ENCODE measurements at places on chromosomes 4 and X. TPM values are rescaled to one million over a fixed set of nuclear protein-coding genes. Genes with fewer than 3 reads are reported as not detected.

The GYG2 gene
- total RNA-seq: 23.1 TPM

- DNase-seq: no peak
These were observed 163.3 kb upstream of the USP38 start for GRCh38 chr4:143021384-143021783.

The UGT2B10 gene
- total RNA-seq: not detected

GRCh38 chr4:158521484-158522088 is at the start of gene RXFP1:
TSS of gene RXFP1 (plus strand) at chr4:158521882. CDS start at chr4:158521977, 95 bp downstream.
- no peak for DNase-seq

- DNase-seq: no peak
These were observed 36.7 kb downstream of the KLF8 start for GRCh38 chrX:56268888-56269287.

The HSFX2 gene
- total RNA-seq: not detected

The GPR119 gene
- total RNA-seq: not detected

- no peak for DNase-seq
These were observed 211.2 kb downstream of the CPEB2 start for GRCh38 chr4:15213302-15213970.

The PCGF3 gene
- total RNA-seq: 71.7 TPM

The KIT gene
- total RNA-seq: 23.2 TPM
